ENCODE measurements at places on chromosomes 4 and X. TPM values are rescaled to one million over a fixed set of nuclear protein-coding genes. Genes with fewer than 3 reads are reported as not detected.
A peak's percentile ranks its signal among the peaks of the same experiment; 100 is the strongest.

Gene ZXDB
- 8.0 TPM for total RNA-seq

Gene TTC29
- total RNA-seq = not detected

Gene FSTL5
- 75.9 TPM for total RNA-seq

Gene PKD2
- total RNA-seq = 33.0 TPM

Gene TEX13D
- total RNA-seq = 0.45 TPM

Gene ZNF280C
- 10.5 TPM for total RNA-seq

Gene TKTL2
- not detected for total RNA-seq

Gene SMR3B
- total RNA-seq = not detected

Gene FAM53A
- total RNA-seq = 2.1 TPM

Gene SNCA
- 179 TPM for total RNA-seq

Gene STARD8
- total RNA-seq = 0.34 TPM

Gene ADAD1
- total RNA-seq = not detected

DNA sequence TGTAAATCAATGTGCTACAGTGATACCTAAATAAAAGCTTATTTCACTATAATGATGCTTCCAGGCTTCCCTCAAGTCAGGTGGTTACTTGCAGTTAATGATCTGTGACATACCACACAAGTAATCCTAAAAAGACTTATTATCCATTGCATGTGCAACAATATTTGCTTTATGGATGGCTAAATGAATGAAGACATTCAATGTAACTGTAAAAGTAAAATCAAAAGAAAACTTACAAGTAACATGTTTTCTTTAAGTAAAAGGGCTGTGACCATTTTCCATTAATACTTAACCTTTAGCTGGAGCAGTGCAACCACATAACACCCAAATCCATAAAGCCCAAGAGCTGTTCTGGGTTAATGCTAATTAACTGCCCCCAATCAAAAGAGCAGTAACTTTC lies 42.6 kb downstream of the RAB28 start:
- peak; percentile 83 for DNase-seq

GRCh38 chrX:26262121-26262523 lies 46.2 kb downstream of the MAGEB5 start:
- DNase-seq = peak; percentile 83

- DNase-seq = no peak
Observed at GRCh38 chr4:144614850-144615585, 30.9 kb upstream of the HHIP start.

DNA sequence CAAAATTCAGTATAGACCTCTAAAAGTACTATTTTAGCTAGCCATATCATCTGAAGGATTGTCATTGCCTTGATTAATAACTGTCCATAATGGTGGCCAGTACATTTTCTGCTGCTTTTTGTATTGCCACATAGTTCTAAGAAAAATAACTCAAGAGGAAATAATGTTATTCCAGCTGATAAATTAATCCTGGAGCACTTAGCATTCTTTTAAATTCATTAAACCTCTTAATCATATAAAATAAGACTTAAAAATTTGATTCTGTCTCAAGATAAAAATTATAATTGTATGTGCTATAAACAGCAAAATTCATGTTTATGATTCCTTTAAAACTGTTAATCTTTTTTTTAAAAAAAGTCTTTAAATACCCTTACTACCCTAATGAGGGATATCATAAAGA lies 12.7 kb downstream of the PTPN13 start:
- DNase-seq = no peak

DNA sequence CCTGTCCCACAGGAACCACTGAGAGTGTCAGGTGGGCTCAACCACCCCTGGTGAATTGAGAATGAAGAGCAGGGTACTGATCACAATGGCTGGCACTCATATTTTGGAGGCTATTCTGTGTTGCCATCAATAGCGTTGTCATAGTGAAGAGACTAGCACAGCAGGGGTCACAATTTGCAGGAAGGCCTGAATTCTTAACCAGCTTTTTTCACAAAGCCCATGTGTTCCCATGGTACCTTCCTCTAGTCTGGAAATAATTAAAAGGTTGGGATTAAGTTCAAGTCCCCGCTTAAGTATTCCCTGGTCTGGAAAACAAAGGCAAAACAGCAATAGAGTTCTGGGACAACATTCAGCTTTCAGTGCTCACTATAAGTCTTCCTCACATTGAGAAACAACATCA lies 1051.7 kb downstream of the C4orf33 start:
- no peak for DNase-seq

- DNase-seq = no peak
Observed at GRCh38 chr4:99918656-99919055, 24.4 kb upstream of the LAMTOR3 start.

DNA sequence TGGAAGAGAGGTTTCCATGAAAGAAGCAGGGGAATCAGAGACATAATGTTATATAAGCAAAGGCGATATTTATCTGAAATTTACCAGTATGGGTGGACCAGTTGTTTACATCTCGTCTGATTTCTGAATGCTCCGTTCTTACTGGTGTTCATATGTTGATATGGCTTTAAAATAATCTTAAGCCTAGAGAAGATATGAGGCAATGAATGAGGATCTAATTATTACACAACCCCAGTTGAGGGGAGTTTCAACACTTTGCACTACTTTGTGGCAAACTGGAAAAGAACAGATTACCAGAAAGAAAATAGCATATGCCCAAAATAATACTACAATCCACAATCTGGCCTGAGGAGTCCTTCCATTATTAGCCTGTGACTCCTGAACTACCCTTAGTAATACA lies 263.3 kb upstream of the MAGEB2 start:
- DNase-seq = no peak

DNA sequence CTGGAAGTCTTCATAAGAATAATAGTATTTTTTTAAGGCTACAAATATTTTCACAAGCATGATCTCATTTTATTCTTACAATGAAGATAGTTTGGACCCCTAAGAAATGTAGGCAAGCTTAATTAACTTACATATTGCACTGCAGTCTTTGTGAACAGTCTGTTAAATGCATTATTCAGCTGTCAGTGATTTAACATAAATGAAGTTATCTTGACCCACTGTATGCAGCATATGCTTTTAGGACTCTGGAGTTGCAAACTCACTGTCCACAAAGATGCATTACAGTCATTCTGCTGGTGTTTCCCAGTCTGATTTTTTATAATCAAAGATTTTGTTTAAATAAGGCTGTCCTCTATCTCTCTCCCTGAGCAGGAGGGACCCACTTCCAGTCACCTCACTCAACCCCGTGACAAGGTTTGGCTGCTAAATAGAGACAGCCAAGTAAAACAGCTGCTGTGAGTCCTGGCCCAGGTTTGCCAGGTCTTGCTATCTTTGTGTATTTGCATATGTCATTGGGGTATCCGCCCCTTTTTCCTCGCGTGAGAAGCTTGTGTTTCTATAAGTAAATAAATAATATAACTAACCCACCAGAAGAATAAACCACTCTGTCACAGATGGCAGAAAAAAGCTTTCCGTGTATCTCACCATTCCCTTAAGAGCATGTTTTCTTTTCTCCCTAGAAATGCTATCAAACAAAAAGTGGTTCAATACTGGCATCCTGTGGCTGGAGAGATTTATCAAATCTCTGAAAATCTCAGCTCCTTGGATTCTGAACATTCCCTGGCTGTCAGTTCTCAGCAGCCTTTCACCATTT lies 67.0 kb downstream of the SLC7A11 start:
- no peak for DNase-seq

- DNase-seq = no peak
Observed at GRCh38 chr4:42906891-42907759, 14.6 kb downstream of the GRXCR1 start.

- DNase-seq = no peak
Observed at GRCh38 chr4:65502131-65502701, 168.1 kb downstream of the EPHA5 start.

GRCh38 chr4:95599777-95600400 lies 51.1 kb upstream of the UNC5C start:
- DNase-seq = no peak

DNA sequence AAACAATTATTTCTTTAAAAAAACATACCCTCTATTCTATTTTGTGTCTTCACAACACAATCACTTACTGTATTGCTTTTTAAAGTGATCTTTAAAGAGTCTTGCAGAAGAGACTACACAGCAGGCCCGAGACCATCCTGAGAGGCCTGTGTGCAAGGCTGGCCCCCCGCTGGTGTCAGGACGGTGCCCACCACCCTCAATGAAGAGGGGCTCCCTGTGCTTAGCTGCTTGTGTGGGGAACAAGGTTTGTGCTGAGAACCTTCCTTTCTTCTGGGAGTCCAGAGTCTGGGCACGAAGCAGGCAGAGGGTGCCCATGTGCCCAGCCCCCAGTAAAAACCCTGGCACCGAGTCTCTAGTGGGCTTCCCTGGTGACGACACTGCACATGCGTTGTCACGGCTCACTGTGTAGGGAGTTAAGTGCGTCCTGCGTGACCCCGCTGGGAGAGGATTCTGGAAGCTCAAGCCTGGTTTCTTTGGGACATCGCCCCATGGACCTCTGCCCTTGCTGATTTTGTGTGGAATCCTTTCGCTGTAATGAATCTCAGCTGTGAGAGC lies 22.0 kb downstream of the RGS12 start:
- DNase-seq = no peak

DNA sequence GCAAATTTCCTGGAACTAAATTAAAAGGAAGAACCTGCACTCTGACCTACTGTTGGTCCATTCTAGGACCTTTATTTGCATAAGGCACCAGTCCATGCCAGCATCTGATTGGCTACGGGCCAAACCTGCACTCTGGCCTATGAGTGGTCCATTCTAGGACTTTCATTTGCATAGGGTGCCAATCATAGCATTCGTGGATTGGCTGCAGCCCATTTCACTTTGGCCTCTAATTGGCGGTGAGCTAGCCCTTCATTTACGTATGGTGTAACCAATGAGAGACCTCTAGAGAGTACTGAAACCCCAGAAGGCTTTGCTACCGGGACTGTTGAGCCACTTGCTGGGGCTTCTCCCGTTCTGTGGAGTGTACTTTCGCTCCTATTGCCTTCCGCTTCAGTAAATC lies 6.1 kb upstream of the RNF175 start:
- no peak for DNase-seq

GRCh38 chrX:46330981-46331380 lies 214.2 kb downstream of the ZNF674 start:
- no peak for DNase-seq

GRCh38 chr4:42344749-42345148 lies 52.5 kb upstream of the SHISA3 start:
- DNase-seq = no peak

DNA sequence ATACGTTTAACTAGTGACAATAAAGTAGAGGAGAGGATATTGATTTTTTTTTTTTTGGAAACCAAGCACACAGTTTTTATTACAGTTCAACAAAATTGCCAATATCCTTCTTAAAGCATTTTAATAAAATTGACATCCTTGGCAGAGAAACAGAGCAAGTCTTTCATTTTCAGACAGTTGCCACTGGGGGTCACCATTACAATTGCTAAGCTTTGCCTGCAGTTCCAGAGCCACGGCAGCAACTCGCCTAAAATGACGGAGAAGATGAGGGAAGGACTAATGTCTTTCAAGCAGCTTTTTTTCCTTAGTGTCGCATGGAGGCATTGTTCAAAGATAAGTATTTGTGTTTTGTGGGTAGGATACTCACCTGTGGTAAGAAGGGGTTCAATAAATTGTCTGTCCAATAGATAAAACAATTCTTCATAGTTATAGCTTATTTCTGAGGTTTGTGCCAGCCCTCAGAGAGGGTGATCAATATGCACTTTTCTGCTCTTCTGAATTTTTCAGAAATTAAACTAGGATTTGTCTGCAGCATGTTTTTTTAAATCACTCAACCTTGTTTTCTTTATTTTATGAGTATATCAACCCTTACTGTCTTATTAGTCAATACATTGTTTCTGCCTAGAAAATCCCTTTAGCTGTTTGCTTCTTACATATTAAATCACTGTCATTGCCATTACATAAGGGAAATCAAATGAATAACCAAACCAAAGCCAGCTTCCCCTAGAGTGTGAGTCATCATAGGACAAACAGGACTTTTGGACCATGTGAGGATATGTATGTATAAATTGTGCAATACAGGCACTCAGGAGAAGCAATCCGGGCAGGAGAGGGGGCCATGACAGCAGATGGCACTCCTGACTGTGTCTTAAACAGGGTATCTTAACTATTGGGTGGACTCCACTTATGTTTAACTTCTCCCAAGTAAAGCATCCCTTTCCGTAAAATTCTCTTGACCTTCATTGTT lies 508.1 kb upstream of the ARX start:
- DNase-seq = peak; percentile 58

DNA sequence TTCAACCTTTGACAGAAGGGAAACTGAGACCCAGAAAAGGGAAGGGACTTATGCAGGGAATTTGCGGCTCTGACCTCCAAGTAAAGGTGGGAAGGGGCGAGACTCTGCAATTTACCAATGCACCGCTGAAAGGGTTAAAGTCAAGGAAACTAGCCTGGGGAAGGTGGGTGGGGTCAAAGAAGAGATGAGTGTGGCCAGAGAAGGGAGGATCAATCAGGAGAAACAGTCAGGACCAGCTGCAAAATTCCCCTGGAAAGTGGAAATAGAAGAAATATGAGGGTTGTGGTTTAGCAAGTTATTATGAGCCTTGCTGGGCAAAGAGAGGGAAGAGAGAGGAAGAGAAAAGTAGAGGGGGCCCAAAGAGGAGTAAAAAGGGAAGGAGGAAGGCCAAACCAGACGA lies 30.5 kb downstream of the STARD8 start:
- DNase-seq = no peak

- DNase-seq = no peak
Observed at GRCh38 chr4:24521544-24521943, 62.8 kb downstream of the DHX15 start.

DNA sequence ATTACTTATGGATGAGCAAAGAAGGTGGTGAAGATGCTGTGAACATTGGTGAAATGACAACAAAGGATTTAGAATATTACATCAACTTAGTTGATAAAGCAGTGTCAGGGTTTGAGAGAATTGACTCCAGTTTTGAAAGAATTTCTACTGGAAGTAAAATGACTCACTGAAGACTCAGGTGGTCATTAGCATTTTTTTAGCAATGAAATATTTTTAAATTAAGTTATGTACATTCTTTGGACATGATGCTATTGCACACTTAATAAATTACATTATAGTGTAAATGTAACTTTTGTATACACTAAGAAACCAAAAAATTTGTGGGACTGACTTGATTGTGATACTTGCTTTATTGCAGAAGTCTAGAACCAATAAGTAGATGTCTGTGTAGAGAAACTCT lies 56.9 kb downstream of the USO1 start:
- no peak for DNase-seq

DNA sequence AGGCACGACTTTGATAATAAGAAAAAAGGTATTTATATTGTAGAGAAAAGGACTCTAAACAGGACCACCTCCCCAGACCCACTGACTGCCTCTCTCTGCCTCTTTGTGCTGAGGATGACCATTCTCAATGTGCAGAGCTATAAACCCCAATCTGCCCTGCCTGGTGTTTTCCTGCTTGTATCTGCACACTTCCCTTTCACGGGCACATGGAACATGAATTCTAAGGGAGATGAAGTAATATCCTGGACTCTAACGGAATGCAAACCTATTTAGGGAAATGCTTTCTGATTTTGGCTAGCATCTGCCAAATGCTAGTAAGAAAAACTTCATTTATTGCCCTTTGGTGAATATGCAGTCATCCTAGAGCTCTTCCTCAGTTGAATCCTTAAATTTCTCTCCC lies 2.4 kb downstream of the DIPK2B start:
- no peak for DNase-seq

GRCh38 chrX:131821945-131822622 lies 201.0 kb upstream of the STK26 start:
- no peak for DNase-seq

GRCh38 chr4:182017038-182017437 lies 226.2 kb upstream of the TENM3 start:
- DNase-seq = no peak

GRCh38 chrX:36083256-36083655 lies 163.7 kb downstream of the CFAP47 start:
- no peak for DNase-seq

GRCh38 chrX:120517936-120518335 lies 42.8 kb downstream of the CUL4B start:
- DNase-seq = no peak

Data from SK-MEL-5 (cell line).